ENCODE measurements at places on chromosomes 2 and 18. TPM values are rescaled to one million over a fixed set of nuclear protein-coding genes. Genes with fewer than 3 reads are reported as not detected.
A peak's percentile ranks its signal among the peaks of the same experiment; 100 is the strongest.

GRCh38 chr2:61910603-61911002, 5.1 kb downstream of the COMMD1 start:
- DNase-seq = no peak
- H3K36me3 ChIP-seq = peaks cover under 1% of the 10 kb centered on the region
- H3K27me3 ChIP-seq = no peaks in the 10 kb centered on the region
- peaks cover 51% of the 10 kb centered on the region for H3K4me1 ChIP-seq

DNA sequence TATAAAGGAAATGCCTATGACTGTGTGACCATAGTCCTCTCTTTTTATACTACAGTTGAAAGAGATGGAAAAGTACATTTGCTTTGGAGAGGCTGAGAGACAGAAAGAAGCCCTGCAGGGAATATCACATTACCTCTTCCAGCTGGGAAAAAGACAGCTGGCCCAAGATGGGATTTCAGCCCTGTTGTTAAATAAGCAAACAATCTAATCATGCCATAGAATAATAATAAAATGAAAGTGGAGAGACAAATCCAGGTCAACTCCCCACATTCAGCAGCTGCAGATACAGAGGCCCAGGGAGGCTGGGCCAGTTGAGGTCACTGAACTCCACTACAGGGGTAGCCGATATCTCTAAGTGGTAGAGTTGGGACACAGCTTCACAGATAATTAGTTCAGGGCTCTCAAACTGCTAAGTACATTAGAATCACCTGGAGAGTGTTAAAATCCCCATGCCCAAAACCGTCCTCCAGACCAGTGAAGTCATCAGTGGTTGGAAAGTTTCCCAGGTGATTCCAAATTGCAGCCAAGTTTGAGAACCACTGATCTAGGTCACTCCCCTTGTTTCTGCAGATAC, 81.9 kb downstream of the MOGAT1 start:
- H3K4me1 ChIP-seq = peaks cover 20% of the 10 kb centered on the region
- DNase-seq = no peak
- no peak overlapping the region for H3K4me3 ChIP-seq
- H3K27ac ChIP-seq = no peak overlapping the region
- no peaks in the 10 kb centered on the region for H3K27me3 ChIP-seq
- H3K36me3 ChIP-seq = no peaks in the 10 kb centered on the region

DNA sequence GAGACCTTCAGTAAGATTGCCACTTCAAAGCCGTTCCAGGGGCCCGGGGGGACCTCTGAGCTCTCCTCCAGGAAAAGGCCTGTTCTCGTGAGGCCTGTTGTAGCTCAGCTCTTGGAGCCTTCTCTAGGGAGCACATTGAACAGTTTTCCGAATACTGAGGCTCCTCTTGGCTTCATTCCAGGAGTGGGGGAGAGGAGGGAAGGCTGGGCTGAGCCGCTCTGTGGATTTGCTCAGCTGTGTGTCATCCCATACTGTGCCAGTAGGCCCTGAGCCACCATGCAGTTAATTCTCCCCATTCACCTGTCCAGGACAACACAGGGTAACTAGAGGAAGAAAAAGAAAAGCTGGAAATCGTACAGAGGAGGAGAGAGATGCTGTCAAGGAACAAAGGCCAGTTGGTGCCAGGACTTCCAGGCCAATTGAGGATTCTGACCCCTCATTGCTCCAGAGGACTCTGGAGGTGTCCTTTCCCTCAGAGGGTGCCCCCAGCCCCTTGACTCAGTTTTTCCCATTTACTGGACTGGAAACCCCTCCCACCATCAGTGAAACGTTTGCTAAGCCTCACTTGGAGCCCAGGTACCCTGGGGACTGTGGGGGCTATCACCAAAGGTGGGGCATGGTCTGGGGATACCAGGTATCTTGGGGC, 41.4 kb downstream of the HS1BP3 start:
- DNase-seq = peak; percentile 89
- peak overlapping the region; percentile 74 for H3K27ac ChIP-seq
- no peaks in the 10 kb centered on the region for H3K27me3 ChIP-seq
- peaks cover 58% of the 10 kb centered on the region for H3K4me1 ChIP-seq

- no peak overlapping the region for H3K27ac ChIP-seq
Observed at GRCh38 chr18:25832001-25832604, 258.3 kb downstream of the SS18 start.

DNA sequence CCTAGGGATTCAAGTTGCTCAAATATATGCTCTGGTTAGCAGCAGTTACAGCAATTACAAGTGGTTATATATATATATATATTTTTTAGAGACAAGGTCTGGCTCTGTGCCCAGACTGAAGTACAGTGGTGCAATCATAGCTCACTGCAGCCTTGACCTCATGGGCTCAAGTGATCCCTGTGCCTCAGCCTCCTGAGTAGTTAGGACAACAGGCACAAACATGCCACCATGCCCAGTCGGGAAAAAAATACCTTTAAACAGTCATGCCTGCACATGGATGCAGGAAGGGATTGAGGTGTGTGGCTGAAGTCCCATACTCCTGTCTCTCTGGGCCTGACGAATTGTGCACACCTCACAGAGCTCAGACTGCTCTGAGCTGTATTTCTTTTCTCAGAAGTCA, 19.6 kb upstream of the DNAH7 start:
- H3K27me3 ChIP-seq = no peaks in the 10 kb centered on the region
- H3K4me1 ChIP-seq = no peaks in the 10 kb centered on the region
- peak; percentile 39 for DNase-seq
- H3K27ac ChIP-seq = no peak overlapping the region
- no peaks in the 10 kb centered on the region for H3K36me3 ChIP-seq

DNA sequence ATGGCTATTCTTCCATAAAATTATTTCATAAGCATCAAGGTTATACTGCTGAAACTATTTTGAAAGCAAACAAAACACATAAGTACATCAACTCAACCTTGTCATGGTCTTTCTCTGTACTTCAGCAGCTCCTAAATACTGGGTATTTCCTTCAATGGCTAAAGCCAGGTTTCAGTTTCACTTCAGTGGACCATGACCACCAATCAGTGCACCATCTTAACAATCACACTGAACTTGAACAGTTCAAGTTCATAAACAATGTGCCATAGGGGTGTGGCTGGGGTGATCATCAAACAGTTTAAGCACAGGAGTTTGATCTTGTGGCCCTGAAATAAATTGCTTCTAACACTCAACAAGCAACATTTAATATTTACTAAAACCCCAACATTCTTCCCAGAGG, 124.1 kb upstream of the FIGN start:
- peak; percentile 6 for DNase-seq
- no peaks in the 10 kb centered on the region for H3K4me1 ChIP-seq

DNA sequence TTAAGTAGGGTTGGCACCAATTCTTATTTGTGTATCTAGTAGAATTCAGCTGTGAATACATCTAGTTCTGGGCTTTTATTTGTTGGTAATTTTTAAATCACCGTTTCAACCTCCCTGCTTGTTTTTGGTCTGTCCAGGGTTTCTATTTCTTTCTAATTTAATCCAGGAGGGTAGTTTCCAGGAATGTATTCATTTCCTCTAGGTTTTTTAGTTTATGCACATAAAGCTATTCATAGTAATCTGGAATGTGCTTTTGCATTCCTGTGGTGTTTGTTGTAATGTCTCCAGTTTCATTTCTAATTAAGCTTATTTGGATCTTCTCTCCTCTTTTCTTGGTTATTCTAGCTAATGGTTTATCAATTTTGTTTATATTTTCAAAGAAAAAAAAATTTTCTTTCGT, 1361.8 kb upstream of the DDX18 start:
- H3K27me3 ChIP-seq = no peaks in the 10 kb centered on the region
- no peak for DNase-seq
- no peaks in the 10 kb centered on the region for H3K36me3 ChIP-seq

- no peak overlapping the region for H3K4me3 ChIP-seq
- H3K36me3 ChIP-seq = no peaks in the 10 kb centered on the region
- DNase-seq = no peak
- no peak overlapping the region for H3K27ac ChIP-seq
Observed at GRCh38 chr2:136322428-136322827, 204.5 kb upstream of the CXCR4 start.

DNA sequence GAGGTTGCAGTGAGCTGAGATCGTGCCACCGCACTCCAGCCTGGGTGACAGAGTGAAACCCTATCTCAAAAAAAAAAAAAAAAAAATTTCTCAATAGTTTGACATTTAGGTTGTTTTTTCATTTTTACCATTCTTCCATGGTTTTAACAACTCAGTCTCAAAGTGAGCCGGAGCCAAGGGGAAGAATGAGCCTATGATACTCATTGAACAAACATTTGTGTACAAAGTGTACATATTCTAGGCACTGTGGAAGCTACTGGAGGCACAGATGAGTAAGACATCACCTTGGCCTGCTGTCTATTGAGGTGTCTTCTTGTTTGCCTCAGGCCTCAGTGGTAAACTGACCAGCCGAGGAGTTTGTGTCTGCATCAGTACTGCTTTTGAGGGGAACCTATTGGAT, 21.9 kb downstream of the CENPO start:
- H3K27me3 ChIP-seq = no peaks in the 10 kb centered on the region
- DNase-seq = no peak
- no peak overlapping the region for H3K27ac ChIP-seq
- peaks cover 16% of the 10 kb centered on the region for H3K36me3 ChIP-seq
- H3K4me3 ChIP-seq = no peak overlapping the region
- H3K4me1 ChIP-seq = no peaks in the 10 kb centered on the region

GRCh38 chr2:120177001-120177621, 46.1 kb downstream of the TMEM185B start:
- H3K27me3 ChIP-seq = no peaks in the 10 kb centered on the region
- H3K36me3 ChIP-seq = peaks cover 11% of the 10 kb centered on the region
- DNase-seq = peak; percentile 69
- H3K4me3 ChIP-seq = peak overlapping the region; percentile 28
- H3K27ac ChIP-seq = peak overlapping the region; percentile 66

- no peak for DNase-seq
- peaks cover 47% of the 10 kb centered on the region for H3K27me3 ChIP-seq
- no peaks in the 10 kb centered on the region for H3K36me3 ChIP-seq
- no peak overlapping the region for H3K27ac ChIP-seq
- peaks cover 58% of the 10 kb centered on the region for H3K4me1 ChIP-seq
Observed at GRCh38 chr2:104855221-104856085, 1.5 kb downstream of the POU3F3 start.

DNA sequence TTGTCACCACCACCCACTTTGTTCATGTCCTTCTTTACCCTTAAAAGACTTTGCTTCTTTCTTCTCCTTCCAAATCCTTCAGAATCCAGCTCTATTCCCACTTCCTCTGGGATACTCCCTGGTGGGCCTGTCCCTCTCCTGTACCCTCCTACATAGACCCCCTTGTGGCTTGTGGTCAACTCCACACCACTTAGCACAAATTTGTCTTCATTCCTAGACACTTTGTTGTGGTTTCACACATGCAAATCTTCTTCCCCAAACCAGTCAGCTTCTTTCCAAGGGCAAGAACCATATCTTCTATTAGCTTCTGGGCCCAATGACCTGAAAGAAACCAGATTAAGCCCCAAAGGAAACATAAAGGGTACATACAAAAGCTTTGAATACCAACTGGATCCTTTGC, 342.4 kb downstream of the TNS1 start:
- H3K36me3 ChIP-seq = no peaks in the 10 kb centered on the region
- no peak overlapping the region for H3K4me3 ChIP-seq
- peaks cover 13% of the 10 kb centered on the region for H3K4me1 ChIP-seq
- H3K27me3 ChIP-seq = no peaks in the 10 kb centered on the region

DNA sequence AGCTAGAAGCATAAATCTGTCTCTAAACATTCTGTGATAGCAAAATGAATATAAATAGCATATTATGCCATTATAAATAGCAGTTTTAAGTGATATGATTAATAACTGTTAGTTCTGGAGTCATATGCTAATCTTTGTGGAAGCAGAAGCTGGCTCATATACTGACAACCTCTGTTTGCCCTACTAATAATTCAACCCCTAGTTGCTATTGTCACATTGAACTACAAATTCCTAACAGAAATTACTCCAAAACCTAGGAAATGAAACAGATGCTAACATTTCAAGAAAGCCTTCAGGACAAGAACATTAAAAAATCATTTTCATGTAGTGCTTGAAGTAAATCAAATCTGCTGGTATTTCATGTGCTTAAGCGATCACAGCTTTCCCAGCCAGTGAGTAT, 28.2 kb downstream of the CALCRL start:
- no peak overlapping the region for H3K27ac ChIP-seq
- no peaks in the 10 kb centered on the region for H3K36me3 ChIP-seq
- H3K4me1 ChIP-seq = no peaks in the 10 kb centered on the region
- DNase-seq = peak; percentile 18
- no peak overlapping the region for H3K4me3 ChIP-seq
- no peaks in the 10 kb centered on the region for H3K27me3 ChIP-seq

DNA sequence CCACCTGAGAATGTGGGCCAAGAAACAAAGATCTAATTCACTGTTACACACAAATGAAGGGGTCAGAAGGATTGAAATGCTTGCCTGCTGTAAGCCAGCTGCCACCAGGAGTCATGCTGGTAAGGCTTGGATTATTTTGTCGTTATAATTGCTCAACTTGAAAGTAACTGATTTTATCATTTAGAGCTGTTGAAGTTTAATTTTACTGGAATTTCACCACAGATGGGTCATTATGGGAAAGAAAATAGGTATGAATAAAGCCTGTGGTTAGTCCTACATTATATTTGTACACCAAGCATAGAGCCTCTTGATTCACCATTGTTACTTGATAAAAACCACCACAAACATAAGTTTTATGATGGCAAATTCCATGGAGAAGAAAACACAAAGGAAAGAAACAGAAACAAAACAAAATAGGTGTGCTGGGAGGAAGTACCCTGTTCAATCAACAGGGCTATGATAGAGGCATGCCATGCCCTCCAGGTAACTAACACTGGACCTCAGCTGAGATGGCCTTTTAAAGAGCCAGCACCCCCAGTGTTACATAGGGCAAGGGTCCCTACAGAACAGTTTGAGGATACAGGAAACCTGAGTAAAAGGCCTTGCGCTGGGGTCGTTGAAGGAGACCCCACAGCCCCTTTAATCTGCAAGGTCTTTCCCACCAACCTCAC, 3.0 kb downstream of the CLEC4F start:
- H3K4me1 ChIP-seq = no peaks in the 10 kb centered on the region
- H3K36me3 ChIP-seq = no peaks in the 10 kb centered on the region

Gene UPP2
- total RNA-seq = not detected

Gene L3MBTL4
- total RNA-seq = 11.6 TPM

Gene DPYSL5
- total RNA-seq = not detected

Gene GNLY
- 0.72 TPM for total RNA-seq

Gene PRR30
- not detected for total RNA-seq

Gene DHRS9
- total RNA-seq = 2.6 TPM

Gene RBM44
- total RNA-seq = not detected

Gene KLHL14
- total RNA-seq = 3.5 TPM
